Placental epithelial cell (primary cell): ENCODE measurements at places on chromosomes 1 and 21. TPM values are rescaled to one million over a fixed set of nuclear protein-coding genes. Genes with fewer than 3 reads are reported as not detected.

Gene HRNR
- not detected in 2 replicates for total RNA-seq

Gene SFN
- total RNA-seq: 146 and 266 TPM in 2 replicates

Gene SLFNL1
- total RNA-seq: 0.22 and 2.0 TPM in 2 replicates

Gene CCDC185
- total RNA-seq: not detected in 2 replicates

Gene HOOK1
- total RNA-seq: 1.7 and 5.5 TPM in 2 replicates

Gene RPS8
- 1,100 and 1,117 TPM in 2 replicates for total RNA-seq

Gene CFHR2
- total RNA-seq: not detected in 2 replicates

Gene ADAMTSL4
- total RNA-seq: 3.5 and 34.5 TPM in 2 replicates

Gene LYST
- 19.0 and 31.8 TPM in 2 replicates for total RNA-seq

Gene CD5L
- total RNA-seq: not detected in 2 replicates

Gene TRIM45
- 8.9 and 16.9 TPM in 2 replicates for total RNA-seq

Gene GRHL3
- not detected in 2 replicates for total RNA-seq

Gene AJAP1
- under 0.01 and 0.39 TPM in 2 replicates for total RNA-seq

Gene CFAP74
- total RNA-seq: not detected in 2 replicates

Gene DISC1
- 6.6 and 13.7 TPM in 2 replicates for total RNA-seq

Gene PTGER3
- total RNA-seq: 0.22 and 0.39 TPM in 2 replicates

Gene CYP2J2
- 2.0 and 2.4 TPM in 2 replicates for total RNA-seq
